ENCODE measurements at places on chromosomes 2 and 18. TPM values are rescaled to one million over a fixed set of nuclear protein-coding genes. Genes with fewer than 3 reads are reported as not detected.
A peak's percentile ranks its signal among the peaks of the same experiment; 100 is the strongest.

DNA sequence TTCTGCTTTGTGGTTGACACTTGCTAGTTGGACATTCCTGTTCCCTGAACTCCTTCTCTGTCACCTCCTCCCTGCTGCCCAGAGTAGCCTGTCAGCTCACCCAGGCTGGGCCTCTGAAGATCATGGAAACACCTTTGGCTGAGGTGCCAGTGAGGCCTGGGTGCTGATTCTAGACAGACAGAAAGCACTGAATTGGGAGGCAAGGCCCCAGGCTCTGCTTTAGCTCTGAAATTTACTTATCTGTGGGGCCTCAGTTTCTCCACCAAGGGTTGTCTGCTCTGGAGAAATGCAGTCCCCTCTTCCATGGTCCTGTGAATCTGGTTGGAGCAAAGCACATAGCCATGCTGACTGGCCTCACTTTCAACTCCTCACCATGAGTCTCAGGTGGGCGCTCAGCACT is 104.6 kb upstream of the SIX3 start:
- no peak for DNase-seq

DNA sequence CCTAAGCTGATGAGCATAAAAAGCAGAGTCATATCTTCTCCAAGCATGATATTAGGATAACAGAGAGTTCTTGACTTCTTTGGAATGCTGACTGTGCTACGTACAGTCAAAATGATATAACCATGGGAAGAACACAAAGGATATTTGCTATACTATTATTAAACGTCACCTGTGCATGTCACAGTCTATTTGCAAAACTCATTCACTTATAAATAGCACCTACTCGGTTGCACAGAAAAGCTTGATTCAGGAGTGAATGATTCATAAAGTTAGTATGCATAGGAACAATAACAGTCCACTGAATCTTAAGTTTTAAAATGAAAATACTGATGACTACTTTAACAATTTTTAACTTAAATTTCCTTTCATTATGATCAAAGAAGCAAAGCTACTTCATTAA is 83.3 kb downstream of the SP3 start:
- no peak for DNase-seq

- no peak for DNase-seq
Measured at GRCh38 chr2:96819128-96819875, 3.2 kb downstream of the CNNM3 start.

Gene SLC4A3
- 0.54 TPM for total RNA-seq

Gene RFTN2
- total RNA-seq, result 2.1 TPM

DNA sequence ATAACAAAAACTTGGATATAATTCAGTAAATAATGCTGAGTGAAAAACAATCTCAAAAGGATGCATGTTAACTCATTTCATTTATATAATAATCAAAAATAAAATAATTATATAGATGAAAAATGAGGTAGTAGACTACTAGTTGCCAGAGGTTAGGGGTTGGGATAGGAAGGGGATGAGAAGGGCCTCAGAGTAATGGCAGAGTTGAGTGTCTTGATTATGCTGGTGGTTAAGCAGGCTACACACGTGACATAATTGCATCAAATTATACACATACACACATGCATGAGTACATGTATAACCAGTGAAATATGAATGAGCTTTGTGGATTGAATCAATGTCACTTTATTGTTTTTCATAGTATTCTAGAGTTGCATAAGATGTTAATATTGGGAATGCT is 201.0 kb downstream of the RIT2 start:
- no peak for DNase-seq

DNA sequence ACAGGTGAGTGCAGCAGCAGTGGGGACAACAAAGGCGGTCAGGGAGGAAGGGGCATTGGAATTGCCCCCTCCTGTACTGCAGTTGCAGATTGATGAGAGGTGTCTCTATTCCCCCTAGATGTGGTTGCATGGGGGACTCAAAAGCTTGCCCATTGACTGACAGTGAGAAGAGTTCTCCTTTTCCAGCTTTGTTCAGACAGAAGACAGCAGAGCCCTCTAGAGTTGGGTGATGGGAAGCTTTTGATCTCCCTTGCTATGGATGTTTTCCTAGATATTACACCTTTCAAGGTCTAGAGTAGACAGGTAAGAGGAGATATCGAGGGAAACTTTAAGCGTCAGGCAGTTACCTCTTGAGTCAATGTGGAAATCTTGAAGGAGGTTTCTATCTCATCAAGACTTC is 2.9 kb downstream of the PROKR1 start:
- DNase-seq, result no peak

Gene KHK
- not detected for total RNA-seq

Gene PRKRA
- 50.0 TPM for total RNA-seq

DNA sequence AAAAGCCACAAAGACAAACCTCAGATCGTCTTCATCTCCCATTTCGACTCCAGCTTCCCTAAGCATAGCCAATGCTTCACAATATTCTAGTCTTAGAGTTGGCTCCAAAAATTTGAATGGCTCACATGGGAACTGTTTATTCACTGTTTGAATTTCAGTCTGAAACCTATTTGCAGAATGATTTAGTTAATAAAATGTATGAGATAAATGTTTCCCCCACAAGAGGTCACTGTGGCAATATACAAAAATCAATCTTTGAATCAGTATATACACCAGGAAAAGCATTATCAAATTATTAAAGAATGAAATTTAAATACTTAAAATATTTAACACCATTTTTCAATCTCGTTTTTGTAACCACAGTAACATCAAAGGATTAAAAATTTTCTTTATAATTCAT is 40.0 kb upstream of the MCM6 start:
- peak; percentile 51 for DNase-seq

- peak; percentile 38 for DNase-seq
Measured at GRCh38 chr18:9757827-9758621, 49.9 kb downstream of the RAB31 start.

- DNase-seq, result no peak
Measured at GRCh38 chr18:64851726-64852125, 702.8 kb upstream of the LINC00305 start.

GRCh38 chr2:175164235-175164634 is 3.8 kb downstream of the ATF2 start:
- DNase-seq, result no peak

DNA sequence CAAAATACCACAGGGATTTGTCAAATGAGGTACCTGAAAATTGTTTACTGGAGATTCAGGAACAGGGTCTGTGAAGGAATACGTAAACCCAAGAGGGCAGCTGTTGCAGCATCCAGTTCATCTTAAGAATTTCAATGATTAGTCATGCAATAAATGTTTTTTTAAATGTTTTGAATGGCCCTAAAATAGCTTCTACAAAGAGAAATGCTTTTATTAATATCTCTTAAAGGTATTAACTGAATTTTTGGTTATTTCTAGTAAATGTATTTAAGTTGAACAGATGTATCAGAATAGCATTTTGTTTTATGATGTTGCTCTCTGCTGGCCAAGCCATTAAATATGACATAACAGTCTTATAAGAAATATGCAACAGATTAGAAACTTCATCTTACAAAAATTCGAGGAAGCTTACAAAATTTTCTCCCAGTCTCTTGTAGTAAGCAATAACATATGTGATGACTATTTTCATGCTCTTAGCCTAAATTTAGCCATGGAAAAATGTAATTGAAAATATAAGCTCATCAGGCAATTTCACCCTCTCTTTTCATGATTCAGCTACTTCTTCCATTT is 863.9 kb downstream of the SUCLG1 start:
- DNase-seq, result peak; percentile 77

Gene DUSP11
- 37.3 TPM for total RNA-seq

DNA sequence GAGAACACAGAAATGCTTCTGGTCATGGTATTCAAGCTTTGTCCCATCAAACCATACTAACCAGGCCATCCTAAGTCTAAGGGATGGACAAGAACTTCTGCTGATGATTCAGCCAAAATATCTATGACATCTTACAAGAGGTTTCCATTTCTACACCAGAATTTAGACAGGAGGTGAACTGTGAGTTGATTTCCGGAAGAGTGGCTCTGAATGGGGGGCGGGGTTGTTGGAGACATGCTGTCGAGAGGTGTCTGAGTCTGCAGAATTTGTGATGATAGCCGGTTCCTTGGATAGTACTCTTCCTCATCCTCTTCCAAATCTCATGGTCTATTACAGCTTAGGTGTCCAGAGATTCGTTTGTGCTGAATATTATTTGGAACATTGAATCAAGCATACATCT is 408.7 kb upstream of the TCF4 start:
- DNase-seq, result no peak

DNA sequence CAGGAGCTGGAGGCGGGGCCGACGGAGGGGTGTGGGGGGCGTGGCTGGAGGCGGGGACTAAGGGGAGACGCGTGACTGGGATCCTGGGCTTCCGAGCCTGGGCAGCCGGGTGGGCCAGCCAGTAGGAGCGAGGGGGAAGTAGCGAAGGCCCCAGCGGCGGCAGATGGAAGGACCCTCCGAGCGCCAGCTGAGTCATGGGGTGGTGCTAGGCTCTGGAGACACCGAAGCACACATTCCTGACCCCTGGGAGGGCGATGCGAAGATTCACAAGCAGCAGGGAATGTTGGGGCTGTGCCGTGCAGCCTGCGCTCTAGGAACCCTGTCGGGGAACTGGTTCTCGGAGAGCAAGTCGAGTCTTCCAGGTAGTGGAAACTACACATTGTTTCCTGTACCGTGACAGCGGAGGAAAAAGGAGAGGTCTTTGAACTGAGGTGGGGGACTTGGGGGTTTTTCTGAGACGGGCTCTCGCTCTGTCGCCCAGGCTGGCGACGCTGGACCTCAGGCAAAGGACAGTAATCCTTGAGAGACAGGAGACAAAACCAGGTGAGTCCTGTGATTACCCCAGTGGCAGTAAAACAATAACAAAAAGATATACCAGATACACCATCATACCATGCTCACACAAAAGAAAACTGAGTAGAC is 650 bp upstream of the AFG3L2 start:
- DNase-seq, result peak; percentile 99

GRCh38 chr18:31720867-31721266 is 36.5 kb upstream of the B4GALT6 start:
- peak; percentile 48 for DNase-seq

DNA sequence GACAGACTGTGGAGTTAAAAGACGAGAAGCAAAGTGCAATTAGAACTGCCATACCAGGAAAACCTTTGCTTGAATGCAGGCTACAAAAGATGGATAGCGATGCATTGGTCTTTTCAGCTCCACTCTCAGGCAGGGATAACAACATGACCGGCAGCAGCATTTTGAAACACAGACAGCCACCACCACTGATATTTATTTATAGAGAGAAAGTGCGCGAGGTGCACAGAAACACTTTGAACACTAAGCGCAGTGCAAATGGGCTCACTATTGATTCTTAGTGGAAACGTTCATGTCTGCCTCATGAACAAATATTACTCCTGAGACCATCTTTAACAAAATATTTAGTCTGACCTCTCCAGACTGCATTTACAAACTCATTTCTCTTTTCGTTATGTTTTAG is 32.9 kb downstream of the CAVIN2 start:
- no peak for DNase-seq

GRCh38 chr2:187360286-187360685 is 87.8 kb downstream of the CALCRL start:
- DNase-seq, result peak; percentile 48

Gene TXNDC2
- not detected for total RNA-seq

Gene SP100
- total RNA-seq, result 75.8 TPM

- DNase-seq, result no peak
Measured at GRCh38 chr2:176078541-176079284, 5.0 kb downstream of the EVX2 start.

GRCh38 chr2:77834360-77835002 is 312.3 kb upstream of the LRRTM4 start:
- DNase-seq, result no peak

DNA sequence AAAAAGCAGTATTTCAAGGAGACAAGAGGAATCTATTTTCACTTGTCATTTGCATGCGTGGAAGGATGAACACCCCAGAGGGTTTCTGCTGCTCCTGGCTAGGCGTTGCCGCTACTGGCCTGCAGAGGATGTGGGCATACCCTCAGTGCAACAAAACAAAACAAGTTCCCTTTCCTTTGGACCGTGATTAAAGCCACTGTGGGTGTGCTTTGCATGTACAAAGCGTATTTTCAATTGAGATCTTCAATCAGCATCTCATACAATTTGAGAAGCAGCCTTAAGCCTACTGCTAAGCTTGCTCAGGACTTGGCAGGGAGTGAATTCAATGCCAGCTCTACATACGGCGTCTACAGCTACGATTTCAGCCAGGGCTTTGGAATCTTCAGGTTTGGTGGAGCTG is 298.4 kb downstream of the LPIN1 start:
- no peak for DNase-seq

DNA sequence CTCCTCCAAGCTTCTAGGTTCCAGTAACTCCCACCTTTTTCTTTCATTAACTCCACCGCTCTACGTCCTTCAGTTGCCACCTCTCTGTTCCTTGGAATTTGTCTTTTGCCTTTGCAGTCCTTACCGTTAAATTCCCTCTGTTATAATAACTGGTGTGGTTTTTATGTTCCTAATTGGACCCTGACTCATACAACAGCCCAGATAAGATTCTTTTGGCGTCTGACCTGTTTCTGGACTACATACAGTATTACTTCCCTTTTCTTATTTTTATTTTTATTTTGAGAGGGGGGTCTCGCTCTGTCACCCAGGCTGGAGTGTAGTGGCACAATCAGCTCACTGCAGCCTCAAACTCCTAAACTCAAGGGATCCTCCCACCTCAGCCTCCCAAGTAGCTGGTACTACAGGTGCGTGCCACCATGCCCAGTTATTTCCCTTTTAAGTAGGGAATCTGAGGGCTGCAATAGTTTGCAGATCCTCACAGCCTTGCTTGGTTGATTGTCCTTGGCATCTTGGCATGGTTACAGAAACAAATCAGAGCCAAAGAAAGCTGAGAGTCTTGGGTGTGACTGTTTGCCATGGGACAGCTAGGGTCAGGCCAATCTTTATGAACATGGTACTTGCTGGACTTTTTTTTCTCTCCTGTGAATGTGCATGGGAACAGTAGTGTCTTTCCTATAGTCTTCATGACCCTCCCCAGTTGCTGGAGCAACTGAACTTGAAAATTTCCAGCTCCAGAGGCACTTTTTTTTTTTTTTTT is 22.0 kb downstream of the TCF23 start:
- DNase-seq, result no peak

Gene KYNU
- under 0.01 TPM for total RNA-seq

- peak; percentile 80 for DNase-seq
Measured at GRCh38 chr2:227864161-227864756, 7.2 kb upstream of the DAW1 start.

- DNase-seq, result no peak
Measured at GRCh38 chr2:151691631-151692030, 42.6 kb downstream of the NEB start.

Gene TGFA
- total RNA-seq, result 17.3 TPM

DNA sequence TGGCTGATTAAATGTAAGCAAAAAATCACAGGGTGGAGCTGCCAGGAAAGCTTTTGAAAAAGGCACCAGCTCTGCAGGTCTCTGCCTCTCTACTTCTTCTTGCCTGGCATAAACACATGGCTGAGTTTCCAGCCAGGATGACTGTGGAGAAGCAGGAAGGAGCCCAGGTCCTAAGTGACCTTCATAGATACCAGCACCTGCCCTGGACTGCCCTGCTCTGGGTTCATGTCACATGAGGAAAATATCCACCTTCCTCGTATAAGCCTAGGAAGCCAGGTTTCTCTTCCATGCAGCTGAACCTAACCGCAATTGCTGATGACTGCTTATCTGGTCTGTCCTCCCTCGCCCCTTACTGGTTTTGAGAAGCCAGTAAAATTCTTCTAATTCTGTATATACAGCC is 47.8 kb upstream of the CREB1 start:
- no peak for DNase-seq

- DNase-seq, result no peak
Measured at GRCh38 chr2:118737684-118738083, 109.8 kb downstream of the EN1 start.

Measured in GM23248 (cell line).